Foreskin fibroblast (primary cell): ENCODE measurements at places on chromosomes 16 and 17.

GRCh38 chr17:42878123-42878880 lies 22.3 kb upstream of the G6PC1 start:
- no peak for DNase-seq

- no peak for DNase-seq
Observed at GRCh38 chr17:79941088-79942010, 94.3 kb downstream of the TBC1D16 start.

DNA sequence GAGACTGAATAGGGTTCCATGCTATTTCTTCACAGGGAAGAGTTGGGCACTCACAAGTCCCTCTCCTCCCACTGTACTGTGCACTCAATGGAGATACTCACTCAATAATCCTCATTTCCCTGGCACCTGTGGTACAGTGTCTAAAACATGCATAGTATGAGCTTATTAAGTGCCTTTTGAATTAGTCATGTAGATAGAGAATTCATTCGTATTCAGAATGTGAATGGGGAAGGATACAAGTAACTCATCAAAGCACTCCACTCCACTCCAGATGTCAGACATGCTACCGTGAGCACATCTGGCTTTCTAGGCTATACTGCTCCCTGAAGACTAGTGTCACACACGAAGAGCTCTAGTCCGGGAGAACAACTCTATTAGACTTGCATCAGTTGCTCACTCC lies 6.3 kb downstream of the C17orf75 start:
- peak; percentile 89 for DNase-seq

- no peak for DNase-seq
Observed at GRCh38 chr17:41864498-41864835, 756 bp downstream of the KLHL11 start.

- no peak for DNase-seq
Observed at GRCh38 chr16:2243031-2243528, 6.8 kb downstream of the DNASE1L2 start.

- DNase-seq, result peak; percentile 80
Observed at GRCh38 chr17:8366231-8366630, 10.3 kb downstream of the KRABD2 start.

- DNase-seq, result peak; percentile 45
Observed at GRCh38 chr17:67246653-67247415, 1.8 kb upstream of the HELZ start.

DNA sequence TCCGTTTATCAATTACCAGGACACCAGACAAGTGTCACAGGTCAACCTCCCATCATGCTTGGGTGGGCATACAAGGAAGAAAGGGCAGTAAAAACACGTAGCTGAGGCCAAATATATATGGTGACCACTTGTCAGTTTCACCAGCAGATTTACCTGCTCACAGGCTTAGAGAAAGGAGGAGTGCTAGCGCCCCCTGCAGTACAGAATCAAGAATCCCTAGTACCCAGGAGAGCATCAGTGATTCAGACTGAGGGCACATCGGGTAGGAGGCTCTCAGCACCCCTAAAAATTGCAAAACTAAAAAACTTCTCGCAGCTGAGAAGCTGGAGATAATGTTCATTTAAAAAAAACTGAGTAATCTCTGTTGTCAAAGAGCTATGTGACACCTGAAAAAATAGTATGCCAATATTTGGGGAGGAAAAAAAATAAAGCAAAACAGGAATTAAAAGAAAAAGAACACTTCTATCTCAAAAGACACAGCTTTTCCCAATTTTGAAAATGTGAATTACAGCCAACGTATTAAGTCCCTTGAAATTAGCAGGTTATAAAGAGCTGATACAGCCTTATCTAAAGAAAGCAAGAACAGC lies 21.2 kb upstream of the MON1B start:
- peak; percentile 0 for DNase-seq

DNA sequence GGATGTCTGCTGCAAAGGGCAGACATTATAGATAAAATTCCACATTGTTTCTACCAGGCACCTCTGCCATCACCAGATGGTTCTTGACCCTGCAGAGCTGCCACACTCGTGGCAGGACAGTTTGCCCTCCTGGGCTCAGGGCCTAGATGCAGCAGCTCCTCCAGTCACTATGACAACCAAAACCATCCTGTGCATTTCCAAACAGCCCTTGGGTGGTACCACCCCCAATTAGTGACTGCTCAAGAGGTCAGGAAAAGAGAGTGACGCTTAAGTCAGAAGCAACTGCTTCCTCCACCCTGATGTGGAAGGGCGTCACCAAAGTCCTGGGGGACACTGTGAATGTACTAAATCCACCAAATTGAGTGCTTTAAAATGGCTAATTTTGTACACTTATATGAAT lies 109.2 kb downstream of the C16orf95 start:
- no peak for DNase-seq

DNA sequence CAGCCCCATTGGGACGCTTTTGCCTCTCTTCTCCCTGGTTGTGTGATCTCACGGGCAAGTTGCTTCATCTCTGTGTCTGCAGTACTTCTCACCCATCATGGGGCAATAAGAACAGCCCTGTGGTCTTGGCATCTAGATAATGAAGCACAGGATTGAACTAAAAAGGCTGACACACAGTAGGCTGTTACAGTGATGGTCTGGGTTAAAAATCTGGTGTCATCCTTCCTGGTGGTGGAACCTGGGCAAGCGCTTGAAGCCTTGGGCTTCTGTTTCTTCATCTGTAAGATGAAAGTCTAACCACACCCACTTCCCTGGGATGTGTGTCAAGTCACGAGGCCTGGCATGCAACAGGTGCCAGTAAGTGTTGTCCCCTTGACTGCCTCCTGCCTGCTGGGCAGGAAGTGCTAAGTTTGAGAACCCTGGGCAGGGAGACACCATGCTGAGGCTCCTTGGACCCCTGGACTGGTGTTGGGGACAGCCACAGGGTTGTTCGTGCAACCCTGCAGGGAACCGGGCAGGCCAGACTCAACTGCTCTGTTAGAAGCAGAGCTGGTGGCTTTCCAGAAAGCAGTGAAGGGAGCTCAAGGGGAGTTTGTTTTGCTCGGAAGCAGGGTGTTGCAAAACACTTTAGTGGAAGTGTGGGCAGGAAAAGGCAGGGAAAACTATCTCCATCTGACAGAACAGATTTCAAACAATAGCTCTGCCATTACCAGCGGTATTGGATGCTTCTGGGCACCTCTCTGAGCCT lies 5.9 kb upstream of the MAP2K3 start:
- no peak for DNase-seq

- DNase-seq, result no peak
Observed at GRCh38 chr16:56048425-56049105, 142.7 kb upstream of the GNAO1 start.

- DNase-seq, result no peak
Observed at GRCh38 chr17:40321524-40321929, 12.5 kb downstream of the RARA start.

DNA sequence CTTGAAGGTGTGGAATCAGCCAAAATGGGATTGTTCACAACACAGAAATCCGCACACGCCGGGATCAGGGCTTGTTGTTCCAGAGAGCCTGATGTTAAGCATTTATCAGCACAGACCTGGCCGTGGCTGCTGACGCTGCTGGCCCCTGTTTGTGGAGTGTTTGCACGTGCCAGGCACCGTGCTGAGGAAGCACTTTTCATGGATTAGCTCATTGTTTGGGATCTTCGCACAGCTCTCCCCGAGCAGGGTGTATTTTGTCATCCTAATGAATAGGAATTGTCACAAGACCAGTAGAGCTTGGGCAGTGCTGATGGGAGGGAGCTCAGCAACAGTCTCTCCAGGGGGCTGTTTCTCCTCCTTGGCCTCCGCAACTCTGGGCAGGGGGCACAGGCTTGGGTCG lies 160.4 kb upstream of the PLCG2 start:
- DNase-seq, result no peak

- peak; percentile 48 for DNase-seq
Observed at GRCh38 chr16:10608687-10609401, 28.4 kb upstream of the EMP2 start.

- DNase-seq, result no peak
Observed at GRCh38 chr17:72771734-72772133, 320.8 kb downstream of the SLC39A11 start.

- no peak for DNase-seq
Observed at GRCh38 chr17:50252781-50253180, 21.5 kb upstream of the TMEM92 start.

- DNase-seq, result peak; percentile 42
Observed at GRCh38 chr17:17236295-17237025, 508 bp downstream of the FLCN start.

- peak; percentile 91 for DNase-seq
Observed at GRCh38 chr17:48055531-48056245, 7.5 kb downstream of the NFE2L1 start.

GRCh38 chr16:50651835-50652438 lies 29.2 kb downstream of the SNX20 start:
- no peak for DNase-seq

DNA sequence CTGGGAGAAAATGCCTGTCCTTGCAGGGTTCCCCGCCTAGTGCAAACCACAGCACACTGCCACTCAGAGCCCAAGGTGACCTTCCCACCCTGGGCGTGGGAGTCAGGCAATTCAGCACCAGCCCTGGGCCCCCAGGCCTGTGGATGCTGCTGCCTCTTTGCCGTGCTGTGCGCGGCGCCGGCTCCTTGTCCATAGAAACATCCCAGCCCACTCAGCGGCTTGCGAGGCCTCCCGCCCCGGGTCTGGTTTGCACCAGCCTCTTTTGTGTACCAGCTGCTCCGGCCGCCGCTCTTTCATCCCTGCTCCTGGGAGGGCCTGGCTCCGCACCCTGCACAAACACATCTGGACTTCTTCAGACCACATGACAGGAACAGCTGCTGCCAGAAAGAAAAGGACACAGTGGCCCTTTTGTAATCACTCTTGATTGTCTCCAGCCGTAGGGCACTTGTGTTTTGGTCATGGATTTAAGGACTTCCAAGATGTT lies 75.4 kb upstream of the SDK2 start:
- no peak for DNase-seq

GRCh38 chr17:77821114-77821513 lies 137.4 kb upstream of the TNRC6C start:
- no peak for DNase-seq

DNA sequence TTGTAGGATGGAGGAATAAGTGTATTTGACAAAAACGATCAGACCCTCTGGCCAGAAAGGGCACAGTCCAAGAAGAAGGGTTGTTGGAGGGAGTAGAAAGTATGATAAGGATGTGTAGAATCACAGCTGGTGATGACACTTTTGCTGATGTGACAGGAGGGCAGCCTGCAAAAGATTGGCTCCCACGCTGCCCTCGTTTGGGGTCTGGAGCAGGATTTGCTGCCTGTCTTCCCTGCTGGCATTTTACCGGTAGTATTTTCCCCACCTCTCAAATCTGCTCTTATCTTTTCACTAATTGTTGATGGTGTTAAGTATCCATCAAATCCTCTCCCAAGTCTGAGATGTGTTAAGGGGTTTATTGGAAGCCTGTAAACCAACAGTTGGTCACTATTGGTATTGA lies 208.8 kb downstream of the CCDC182 start:
- no peak for DNase-seq

DNA sequence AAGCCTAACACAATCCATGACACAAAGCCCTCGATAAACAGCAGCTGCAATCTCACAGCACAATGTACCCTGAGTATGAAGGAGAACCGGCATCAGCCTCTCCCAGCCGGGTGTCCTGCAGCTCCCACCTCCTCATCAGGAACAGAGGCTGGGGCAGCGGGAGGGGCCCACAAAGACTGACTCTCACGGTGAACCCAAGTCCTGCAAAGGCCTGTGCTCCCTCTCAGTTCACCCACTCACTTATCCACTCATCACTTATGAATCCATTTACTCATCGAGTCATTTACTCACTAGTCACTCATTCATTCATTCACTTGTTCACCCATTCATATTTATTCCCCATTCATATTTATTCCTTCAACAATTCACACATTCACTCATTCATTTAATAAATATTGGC lies 11.6 kb downstream of the ZNF423 start:
- no peak for DNase-seq

DNA sequence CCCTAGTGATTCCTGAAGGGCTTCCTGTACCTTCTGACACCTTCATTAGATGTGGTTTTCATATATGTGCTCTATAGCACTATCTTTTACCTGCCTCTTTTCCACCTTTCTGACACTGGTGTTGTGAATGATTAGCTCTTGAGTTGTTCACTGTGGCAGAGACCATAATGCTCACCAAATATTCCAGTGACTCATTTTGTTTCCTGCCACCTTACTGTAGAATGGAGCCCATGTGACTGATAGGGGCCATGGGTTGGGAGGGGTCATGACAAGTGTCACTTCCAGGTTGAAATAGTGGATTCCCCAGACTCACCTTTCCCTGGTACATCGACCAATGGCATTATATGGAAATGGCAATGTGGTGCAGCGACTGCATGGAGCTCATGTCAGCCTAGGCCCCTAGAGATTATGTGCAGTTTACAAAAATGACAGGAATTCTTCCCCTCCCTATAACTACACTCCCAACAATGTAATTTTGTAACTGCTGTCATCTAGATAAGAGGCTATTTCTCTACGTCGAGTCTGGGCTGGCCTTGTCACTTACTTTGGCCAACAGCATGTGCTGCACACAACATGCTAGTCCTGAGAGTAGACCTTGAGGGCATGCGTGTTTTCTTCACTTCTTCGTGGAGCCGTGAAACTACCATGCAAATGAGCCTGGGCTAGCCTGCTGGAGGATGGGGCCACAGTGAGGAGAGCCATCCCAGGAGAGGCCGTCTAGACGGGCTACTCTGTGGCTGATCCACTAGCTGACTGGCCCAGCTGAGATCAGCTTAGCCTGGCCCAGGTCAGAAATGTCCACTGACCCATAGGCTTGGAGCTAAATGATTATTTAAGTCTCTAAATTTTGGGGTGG lies 409.5 kb downstream of the CA10 start:
- no peak for DNase-seq

- no peak for DNase-seq
Observed at GRCh38 chr17:65155622-65156021, 18.5 kb downstream of the RGS9 start.

- DNase-seq, result peak; percentile 35
Observed at GRCh38 chr17:48054238-48055185, 6.4 kb downstream of the NFE2L1 start.

- no peak for DNase-seq
Observed at GRCh38 chr17:63996430-63997182, 1.5 kb upstream of the PRR29 start.

DNA sequence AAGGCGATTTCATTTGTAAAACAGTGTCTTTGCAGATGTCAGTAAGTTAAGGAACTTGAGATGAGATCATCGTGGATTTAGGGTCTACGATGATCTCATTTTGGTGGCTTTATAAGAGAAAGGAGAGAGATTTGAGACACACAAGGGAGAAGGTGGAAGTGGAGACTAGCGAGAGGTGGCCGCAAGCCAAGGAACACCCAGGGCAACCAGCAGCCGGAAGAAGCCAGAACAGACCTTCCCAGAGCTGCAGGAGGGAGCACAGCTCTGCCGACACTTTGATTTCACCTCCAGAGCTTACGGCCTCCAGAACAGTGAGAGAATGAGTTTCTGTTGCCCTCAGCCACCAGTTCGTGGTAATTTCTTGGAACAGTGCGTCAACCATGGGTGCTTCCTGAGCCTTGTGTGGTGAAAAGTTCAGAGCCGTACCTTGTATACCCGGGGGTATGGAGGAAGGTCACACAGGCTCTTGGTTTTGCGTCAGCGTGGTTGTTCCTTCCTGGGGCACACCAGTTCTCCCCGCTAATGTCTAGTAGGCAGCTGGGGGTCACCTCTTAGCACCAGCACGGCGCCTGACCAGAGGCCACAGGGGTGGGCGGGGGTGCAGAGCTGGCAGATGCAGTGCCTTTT lies 12.9 kb upstream of the SEC14L1 start:
- no peak for DNase-seq

- no peak for DNase-seq
Observed at GRCh38 chr17:80737106-80738019, 192.7 kb downstream of the RPTOR start.
